Neuronal stem cell (in vitro differentiated cells): ENCODE measurements at places on chromosomes 13 and 19.

DNA sequence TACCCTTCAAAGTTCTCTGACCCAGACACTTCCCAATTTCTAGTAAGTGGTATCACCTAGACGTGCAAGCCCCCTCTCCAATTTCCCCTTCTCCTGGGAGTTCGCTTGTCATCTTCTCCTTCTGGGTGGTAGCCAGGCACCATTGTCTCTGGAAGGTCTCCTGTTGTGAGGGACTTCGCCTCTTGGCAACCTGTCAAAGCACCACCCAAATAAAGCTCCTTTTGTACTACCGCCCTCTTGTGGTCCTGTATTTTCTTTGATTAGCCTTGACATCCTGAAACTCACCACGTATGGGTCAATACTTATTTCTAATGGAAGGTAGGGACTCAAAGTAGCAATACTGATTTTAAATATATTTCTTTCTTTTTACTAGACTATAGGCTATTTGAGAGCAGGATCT, 8.2 kb downstream of the GPC5 start:
- peak; percentile 30 for DNase-seq

DNA sequence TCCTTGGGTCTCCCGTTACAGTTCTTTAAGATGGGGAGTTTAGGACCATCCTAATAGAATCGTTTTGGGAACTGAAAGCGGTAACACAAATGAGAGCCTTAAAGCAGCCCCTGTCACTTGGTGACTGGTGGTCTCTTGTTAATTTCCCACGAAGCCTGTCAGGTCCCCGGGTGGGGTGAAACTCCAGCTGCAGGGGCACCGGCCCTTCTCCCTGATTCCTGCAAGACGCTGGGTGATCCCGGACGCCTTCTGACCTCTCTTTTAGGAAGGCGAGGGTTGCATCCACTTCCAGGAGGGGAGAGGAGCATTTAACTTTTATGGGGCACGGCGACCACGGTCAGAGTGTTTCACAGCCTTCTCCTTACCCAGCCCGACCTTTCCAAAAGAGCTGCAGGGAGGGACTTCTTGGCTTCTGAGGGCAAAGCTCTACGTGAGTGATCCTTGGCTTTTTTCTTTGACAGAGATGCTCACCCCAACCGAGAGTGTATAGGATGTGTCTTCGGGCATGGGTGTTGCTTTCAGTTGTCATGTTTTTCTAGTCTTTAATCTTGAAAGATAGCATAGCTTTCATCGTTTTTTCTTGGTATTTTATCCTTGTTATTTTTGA, 688 bp downstream of the ZNF225 start:
- peak; percentile 3 for DNase-seq

- no peak for DNase-seq
Measured at GRCh38 chr19:40494191-40494838, 27.5 kb downstream of the SPTBN4 start.

GRCh38 chr19:23823952-23824389, 65.3 kb upstream of the ZNF681 start:
- DNase-seq, result peak; percentile 0

- DNase-seq, result no peak
Measured at GRCh38 chr13:98957731-98958442, 20.0 kb downstream of the DOCK9 start.

DNA sequence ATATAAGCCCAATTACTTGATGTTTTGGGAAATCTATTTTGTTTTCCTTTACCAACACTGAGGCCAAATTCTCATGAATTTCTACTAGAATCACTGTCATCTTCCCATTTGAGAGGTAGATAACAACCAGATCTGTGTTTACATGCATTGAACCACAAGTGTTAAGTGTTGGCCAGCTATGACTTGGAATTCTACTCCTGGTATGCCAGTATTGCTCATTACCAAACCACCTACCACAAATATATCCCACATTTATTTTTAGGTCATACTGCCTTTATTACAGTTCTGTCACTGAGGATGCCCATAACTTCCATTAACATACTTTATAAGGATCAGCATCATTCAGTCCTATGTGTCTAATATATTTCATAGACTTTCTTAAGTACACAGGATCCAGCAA, 328.9 kb downstream of the DIAPH3 start:
- no peak for DNase-seq

- DNase-seq, result no peak
Measured at GRCh38 chr19:10769533-10770491, 51.9 kb downstream of the DNM2 start.

GRCh38 chr13:67355812-67356476, 125.8 kb upstream of the PCDH9 start:
- peak; percentile 1 for DNase-seq
